Endodermal cell (in vitro differentiated cells): ENCODE measurements at places on chromosomes 1 and 21.

DNA sequence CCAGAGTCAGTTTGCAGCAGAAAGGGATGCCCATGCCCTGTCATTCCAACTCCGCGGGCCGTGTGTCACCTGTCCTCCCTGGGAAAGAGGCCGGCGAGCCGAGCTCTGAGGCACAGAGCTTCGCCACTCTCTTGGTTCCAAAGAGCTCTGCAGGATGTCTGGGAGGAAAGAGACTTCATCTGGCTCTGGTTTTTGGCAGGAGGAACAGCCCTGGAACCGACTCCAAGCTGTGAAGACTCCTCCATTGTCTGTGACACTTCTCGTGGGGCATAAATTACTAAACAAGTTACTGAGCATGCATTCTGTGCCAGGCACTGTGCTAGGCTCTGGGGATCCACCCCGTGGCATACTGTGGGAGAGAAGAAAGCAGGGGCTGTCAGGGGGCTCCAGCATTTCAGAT is 3.9 kb upstream of the FAM151A start:
- DNase-seq: no peak

GRCh38 chr1:173960625-173961024 is 43.5 kb upstream of the SERPINC1 start:
- no peak for DNase-seq

DNA sequence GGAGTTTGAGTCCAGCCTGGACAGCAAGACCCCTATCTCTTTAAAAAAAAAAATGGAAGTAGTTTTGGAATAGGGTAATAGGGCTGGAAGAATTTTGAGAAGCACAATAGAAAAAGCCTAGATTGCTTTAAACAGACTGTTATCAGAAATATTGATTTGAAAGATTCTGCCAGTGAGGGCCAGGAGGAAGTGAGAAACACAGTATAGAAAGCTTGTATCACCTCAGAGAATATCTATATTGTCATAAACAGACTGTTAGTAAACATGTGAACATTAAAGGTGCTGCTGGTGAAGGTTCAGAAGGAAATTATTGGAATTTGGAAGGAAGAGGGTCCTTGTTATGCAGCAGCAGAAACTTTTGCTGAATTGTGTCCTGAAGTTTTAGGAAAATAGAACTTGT is 24.8 kb upstream of the PSEN2 start:
- DNase-seq: no peak

- no peak for DNase-seq
Observed at GRCh38 chr1:185053204-185053603, 7.8 kb downstream of the RNF2 start.
